ENCODE measurements at places on chromosomes 5 and 9.

DNA sequence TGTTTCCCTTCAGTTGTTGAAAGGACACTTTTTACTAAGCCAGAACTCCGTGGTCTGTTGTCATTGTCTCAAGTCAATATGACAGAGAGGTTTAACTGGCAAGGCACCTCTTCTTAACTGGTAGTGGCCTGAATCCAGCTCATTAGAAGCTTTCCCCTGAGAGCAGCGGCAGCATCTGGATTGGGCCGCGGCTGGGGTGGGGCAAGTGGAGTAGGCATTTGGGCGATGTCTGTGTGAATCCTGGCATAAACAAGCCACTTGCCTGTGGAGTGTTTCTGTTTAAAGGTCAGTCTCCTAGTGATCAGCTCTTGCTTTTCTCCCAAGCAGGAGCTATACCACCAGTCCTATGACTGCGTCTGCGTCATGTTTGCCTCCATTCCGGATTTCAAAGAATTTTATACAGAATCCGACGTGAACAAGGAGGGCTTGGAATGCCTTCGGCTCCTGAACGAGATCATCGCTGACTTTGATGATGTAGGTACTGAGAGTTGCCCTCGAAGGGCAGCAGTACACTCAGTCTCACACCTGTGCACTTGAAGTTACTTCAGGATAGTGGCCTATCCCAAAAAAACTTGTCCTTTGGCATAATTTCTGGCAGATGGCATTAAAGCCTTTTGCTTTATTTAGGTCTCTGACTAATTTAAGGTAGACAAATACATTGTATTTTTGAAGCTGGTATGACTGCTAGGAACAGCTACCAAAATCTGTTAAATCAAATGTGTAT lies 48.9 kb downstream of the CFAP90 start:
- DNase-seq: no peak

GRCh38 chr9:26729187-26729586 lies 163.4 kb downstream of the CAAP1 start:
- no peak for DNase-seq

- DNase-seq: no peak
Measured at GRCh38 chr9:74379718-74380117, 117.4 kb upstream of the RORB start.

DNA sequence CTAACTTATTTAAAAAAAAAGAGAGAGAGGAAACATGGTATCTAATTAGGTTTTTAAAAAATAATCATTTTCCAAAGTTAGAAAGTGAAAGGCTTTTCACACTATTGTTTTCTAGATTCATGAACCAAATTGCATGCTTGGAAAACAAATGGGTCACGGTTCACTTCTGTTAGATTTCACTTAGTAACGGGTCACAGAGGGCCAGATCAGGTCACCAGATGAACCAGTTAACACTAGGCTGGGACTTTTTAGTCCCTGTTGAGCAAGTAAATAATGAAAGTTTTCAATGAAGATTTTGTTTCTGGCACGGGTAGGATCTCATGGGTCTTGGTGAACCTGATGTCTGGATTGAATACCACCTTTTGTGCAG lies 207.2 kb upstream of the RFX3 start:
- DNase-seq: no peak

DNA sequence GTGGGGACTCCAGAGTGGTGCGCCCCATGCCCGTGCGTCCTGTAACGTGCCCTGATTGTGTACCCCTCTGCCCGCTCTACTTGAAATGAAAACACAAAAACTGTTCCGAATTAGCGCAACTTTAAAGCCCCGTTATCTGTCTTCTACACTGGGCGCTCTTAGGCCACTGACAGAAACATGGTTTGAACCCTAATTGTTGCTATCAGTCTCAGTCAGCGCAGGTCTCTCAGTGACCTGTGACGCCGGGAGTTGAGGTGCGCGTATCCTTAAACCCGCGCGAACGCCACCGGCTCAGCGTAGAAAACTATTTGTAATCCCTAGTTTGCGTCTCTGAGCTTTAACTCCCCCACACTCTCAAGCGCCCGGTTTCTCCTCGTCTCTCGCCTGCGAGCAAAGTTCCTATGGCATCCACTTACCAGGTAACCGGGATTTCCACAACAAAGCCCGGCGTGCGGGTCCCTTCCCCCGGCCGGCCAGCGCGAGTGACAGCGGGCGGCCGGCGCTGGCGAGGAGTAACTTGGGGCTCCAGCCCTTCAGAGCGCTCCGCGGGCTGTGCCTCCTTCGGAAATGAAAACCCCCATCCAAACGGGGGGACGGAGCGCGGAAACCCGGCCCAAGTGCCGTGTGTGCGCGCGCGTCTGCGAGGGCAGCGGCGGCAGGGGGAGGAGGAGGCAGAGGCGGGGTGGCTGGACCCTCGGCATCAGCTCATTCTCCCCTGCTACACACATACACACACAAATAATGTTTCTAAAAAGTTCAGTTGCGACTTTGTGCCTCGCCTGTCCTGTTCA lies 668 bp downstream of the GLIS3 start:
- DNase-seq: no peak

DNA sequence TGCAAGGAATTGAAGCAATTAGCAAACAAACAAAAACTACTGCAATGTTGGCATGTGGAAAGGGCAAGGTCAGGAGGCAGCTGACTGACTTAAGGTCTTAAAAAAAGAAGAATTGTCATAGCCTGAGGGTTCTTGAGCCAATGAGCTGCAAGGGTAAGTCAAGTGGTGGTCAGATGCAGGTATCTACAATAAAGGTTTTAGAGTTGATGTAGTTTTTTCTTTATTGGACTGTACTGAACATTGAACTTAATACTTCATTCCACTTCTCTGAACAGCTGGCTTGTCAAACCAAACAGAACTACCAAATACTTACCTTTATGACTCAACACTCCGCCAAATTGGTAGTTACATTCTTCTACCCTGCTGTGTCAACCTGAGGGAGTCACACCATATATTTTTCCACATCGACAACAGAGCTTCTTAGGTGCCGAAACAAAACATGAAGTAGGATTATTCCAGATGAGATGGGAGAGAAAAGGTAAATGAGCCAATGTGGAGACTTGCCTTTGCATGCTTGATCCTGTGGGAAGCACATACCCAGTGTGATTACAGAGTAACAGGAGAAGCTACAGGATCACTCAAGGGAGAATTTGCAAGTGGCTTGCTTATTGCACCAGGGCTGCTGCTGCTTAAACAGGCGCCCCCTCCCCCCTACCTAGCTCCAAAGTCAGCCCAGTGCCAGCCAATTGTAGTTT lies 35.3 kb downstream of the EQTN start:
- no peak for DNase-seq

GRCh38 chr5:1446602-1447343 lies 1.5 kb upstream of the SLC6A3 start:
- no peak for DNase-seq

GRCh38 chr9:100725371-100725770 lies 147.5 kb downstream of the CAVIN4 start:
- DNase-seq: no peak

GRCh38 chr5:39400713-39401578 lies 23.8 kb downstream of the DAB2 start:
- DNase-seq: no peak

- DNase-seq: peak; percentile 54
Measured at GRCh38 chr5:142014911-142015584, 2.2 kb upstream of the GNPDA1 start.

DNA sequence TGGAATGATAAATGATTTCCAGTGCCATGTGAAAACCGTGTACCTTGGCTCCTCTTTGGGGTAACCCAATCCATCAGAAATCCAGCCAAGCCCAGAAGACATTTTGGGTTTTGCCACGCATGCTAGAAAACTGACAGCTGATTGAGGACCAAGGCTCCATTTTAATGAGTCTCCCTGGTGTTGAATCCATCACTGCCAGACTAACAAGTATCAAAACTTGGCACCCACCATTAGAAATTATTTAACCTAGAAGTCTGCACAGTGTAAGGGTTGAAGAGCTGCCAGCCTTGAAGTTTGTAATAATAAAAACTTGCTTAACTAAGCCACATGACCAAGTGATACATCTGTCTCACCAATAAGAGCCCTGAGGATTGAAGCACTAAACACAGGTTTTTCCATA lies 369.9 kb downstream of the DNAH5 start:
- DNase-seq: no peak

GRCh38 chr9:104836235-104836634 lies 72.3 kb downstream of the NIPSNAP3B start:
- no peak for DNase-seq

DNA sequence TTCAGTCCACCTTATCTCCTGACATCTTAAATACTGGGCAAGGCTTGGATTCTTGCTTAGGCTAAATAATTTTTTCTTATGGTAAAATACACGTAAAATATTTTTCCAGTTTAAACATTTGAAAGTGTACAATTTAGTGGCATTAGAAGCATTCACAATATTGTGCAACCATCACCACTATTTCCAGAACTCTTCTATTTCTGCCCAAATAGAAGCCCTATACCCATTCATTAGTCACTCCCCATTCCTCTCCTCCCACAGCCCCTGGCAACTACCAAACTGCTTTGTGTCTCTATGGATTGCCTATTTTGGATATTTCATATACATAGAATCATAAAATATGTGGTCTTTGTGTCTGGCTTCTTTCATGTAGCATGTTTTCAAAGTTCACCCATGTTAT lies 57.6 kb downstream of the IL31RA start:
- DNase-seq: no peak

Data from stimulated activated naive B cell treated with anti-CD40 and anti-IgM and Interleukin-4, amounts not matched to agents 10 μg/mL and 1 μg/mL and 100 μg/mL, for 72 hours (primary cell).